ENCODE measurements at places on chromosomes 5 and 9. TPM values are rescaled to one million over a fixed set of nuclear protein-coding genes. Genes with fewer than 3 reads are reported as not detected.

Gene PTGR1
- 829 TPM for total RNA-seq

Gene NDUFA8
- 17.3 TPM for total RNA-seq

Gene CARTPT
- total RNA-seq = not detected

Gene GFPT2
- 5.4 TPM for total RNA-seq

Gene CXCL14
- 17.3 TPM for total RNA-seq

Gene ACSL6
- total RNA-seq = not detected

DNA sequence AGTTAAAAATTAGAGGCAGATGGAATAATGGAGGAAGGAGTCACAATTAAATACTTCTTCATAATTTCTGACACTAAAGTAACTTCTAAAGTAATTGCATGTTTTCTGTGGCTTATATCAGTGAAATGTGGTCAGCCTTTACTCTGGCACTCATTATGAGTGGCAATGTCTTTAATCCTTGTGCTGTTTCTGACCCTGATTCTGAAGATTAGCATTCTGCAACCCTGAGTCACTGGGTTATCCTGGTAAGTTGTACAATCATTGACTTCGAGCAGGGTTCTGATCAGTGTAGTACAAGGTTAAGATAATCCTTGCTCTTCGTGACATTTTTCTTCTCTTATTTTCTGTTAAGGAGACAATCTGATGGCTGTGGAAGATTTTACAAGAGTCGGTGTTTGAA is 379.4 kb upstream of the RORB start:
- no peaks in the 10 kb centered on the region for H3K27me3 ChIP-seq
- no peaks in the 10 kb centered on the region for H3K4me1 ChIP-seq
- no peak overlapping the region for H3K27ac ChIP-seq
- DNase-seq = no peak
- H3K36me3 ChIP-seq = no peaks in the 10 kb centered on the region

DNA sequence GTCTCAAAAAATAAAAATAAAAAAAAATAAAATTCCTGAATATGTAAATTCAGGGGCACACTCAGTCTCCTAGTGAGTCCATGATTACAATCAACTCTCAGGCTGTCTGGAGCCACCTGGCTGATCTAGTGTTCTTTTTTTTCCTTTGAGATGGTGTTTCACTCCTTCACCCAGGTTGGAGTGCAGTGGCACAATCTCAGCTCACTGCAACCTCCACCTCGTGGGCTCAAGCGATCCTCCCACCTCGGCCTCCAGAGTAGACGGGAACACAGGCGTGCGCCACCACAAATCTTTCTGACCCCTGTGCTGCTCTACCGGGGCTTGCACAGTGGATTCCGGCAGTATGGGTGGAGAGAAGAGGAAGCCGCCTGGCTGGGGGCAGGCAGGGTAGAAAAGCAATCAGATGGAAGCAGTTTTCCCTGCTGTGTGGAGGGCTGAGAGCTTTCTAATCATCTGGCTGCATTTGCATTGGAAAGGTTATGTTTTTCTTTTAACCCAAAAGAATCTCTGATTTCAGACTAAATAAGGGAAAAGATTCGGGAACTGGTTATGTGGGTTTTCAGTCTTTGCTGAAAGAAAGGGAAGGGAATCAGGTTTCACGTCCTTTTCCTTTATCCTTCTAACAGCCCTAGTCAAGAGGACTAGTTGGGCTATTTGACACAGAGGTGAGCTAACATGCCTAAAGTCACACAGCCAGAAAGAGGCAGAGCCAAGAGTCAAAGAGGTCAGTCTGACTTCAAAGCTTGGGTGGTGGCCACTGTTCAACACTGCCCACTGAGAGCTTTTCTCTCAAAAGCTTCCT is 26.3 kb upstream of the CORO2A start:
- H3K4me1 ChIP-seq = no peaks in the 10 kb centered on the region
- no peak overlapping the region for H3K4me3 ChIP-seq
- no peaks in the 10 kb centered on the region for H3K36me3 ChIP-seq
- H3K27me3 ChIP-seq = no peaks in the 10 kb centered on the region
- no peak for DNase-seq
- H3K27ac ChIP-seq = no peak overlapping the region

GRCh38 chr5:157914151-157914788 is 55.3 kb upstream of the CLINT1 start:
- H3K36me3 ChIP-seq = no peaks in the 10 kb centered on the region
- H3K4me1 ChIP-seq = no peaks in the 10 kb centered on the region
- H3K27ac ChIP-seq = peak overlapping the region; percentile 23
- H3K4me3 ChIP-seq = no peak overlapping the region

DNA sequence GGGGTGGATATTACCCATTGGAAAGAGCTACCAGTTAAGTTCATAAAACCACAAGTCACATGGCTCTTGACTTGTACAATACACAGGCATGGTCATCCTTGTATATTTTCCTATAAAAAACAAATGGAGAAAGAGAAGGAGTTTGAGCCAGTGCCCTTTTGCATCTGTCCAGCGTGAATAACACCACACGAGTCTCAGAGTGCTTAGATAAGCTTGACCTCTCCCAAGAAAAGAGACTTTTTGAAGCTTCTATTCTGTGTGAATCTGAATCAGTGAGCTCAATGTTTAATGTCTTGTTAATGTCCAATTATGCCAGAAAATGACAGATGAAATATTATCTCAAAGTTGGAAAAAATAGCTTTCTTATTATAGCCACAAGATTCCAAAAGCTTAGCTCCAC is 30.9 kb upstream of the LPAR1 start:
- no peak for DNase-seq
- no peak overlapping the region for H3K27ac ChIP-seq
- H3K27me3 ChIP-seq = no peaks in the 10 kb centered on the region
- H3K4me3 ChIP-seq = no peak overlapping the region

GRCh38 chr5:156383510-156384265 is 56.7 kb downstream of the SGCD start:
- H3K36me3 ChIP-seq = no peaks in the 10 kb centered on the region
- H3K4me1 ChIP-seq = no peaks in the 10 kb centered on the region
- no peak overlapping the region for H3K4me3 ChIP-seq

- no peak overlapping the region for H3K27ac ChIP-seq
- H3K27me3 ChIP-seq = no peaks in the 10 kb centered on the region
- H3K4me1 ChIP-seq = no peaks in the 10 kb centered on the region
- no peak overlapping the region for H3K4me3 ChIP-seq
- no peak for DNase-seq
These were observed 290.6 kb downstream of the AOPEP start for GRCh38 chr9:95017062-95017461.

DNA sequence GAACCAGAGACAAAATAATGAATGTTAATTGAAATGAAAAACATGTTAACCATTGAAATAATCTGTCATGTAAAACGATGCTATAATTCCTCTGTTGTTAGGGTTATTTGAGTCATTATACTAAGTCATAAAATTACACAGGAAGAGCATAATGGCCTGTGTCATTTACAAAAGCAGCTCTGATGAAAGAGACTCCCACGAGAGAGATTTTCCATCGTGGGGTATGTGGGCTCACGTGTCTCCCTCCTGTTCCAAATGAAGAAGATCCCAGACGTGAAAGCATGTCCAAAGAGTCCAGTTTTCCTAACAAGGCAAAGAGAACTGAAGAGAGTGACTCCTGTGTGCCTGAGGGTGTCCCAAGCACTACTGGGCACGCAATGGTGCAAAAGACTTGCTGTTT is 379.8 kb downstream of the SPOCK1 start:
- no peak for DNase-seq
- no peaks in the 10 kb centered on the region for H3K36me3 ChIP-seq
- no peaks in the 10 kb centered on the region for H3K27me3 ChIP-seq
- no peak overlapping the region for H3K27ac ChIP-seq

DNA sequence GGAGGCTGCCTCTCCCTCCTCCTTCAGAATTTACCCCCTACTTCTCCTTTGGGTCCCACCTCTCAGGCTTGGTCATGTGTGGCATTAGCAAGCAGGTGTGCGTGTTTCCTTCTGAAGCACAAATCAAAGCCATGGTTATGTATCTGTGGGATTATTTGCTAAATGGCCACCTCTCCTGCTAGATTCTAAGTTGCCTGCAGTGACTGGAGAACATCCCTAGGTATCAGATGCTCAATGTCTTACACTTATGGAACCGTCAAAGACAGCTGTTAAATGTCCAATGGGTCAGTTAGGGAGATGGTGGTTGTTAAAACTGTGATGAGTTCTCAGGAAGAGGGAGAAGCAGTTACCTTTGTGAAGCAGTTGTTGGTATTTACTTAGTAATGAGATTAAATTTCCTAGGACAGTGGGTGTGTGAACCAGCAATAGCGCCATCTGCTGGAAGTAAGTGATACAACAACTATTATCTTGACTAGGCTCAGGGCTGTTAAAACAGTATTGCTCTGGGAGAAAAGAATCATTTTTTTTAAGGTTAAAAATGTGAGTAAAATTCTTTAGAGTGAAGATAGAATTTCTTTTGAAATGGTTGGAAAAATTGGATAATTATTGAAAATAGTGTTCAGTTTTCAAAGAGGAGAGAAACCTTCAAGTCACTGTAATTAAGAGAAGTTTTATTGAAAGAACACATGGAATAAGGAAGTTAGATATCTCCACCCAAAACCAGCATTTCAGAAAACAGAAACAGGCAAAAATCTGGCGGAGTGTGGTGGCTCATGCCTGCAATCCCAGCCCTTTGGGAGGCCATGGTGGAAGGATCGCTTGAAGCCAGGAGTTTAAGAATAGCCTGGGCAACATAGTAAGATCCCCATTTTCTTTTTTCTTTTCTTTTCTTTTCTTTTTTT is 71.3 kb downstream of the TMC1 start:
- no peak overlapping the region for H3K27ac ChIP-seq
- no peak overlapping the region for H3K4me3 ChIP-seq
- DNase-seq = peak; percentile 49
- H3K27me3 ChIP-seq = no peaks in the 10 kb centered on the region
- no peaks in the 10 kb centered on the region for H3K36me3 ChIP-seq

DNA sequence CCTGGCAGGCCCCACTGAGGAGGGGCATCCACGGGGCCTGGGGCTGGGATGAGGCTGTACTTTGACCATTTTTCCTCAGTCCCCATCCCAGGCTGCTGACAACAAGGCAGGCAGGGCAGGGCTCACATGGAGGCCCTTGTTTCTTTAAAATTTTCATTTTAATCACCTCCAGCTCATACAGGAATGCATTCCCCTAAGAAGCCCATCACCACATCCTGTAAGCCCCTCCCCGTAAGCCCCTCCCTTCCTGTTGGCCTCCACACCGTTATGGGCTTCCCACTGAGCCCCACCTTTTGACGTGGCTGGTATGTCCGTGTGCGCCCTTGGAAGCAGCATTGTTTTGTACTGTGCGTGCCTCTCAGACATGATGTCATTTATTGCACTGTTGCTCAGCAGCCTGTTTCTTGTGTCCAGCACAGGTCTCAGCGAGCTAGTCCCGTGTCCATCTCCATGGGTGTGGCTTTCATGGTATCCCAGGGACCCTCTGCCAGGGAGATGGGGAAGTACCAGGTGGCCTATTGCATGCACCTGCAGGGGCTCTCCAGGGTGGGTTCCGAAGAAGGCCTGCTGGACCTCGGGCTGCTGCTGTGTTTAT is 22.4 kb downstream of the PHF2 start:
- H3K36me3 ChIP-seq = no peaks in the 10 kb centered on the region
- no peaks in the 10 kb centered on the region for H3K27me3 ChIP-seq
- H3K4me1 ChIP-seq = no peaks in the 10 kb centered on the region
- peak; percentile 50 for DNase-seq
- H3K4me3 ChIP-seq = no peak overlapping the region

GRCh38 chr5:139816566-139816965 is 21.0 kb downstream of the PSD2 start:
- no peaks in the 10 kb centered on the region for H3K36me3 ChIP-seq
- H3K4me3 ChIP-seq = no peak overlapping the region
- DNase-seq = no peak
- no peaks in the 10 kb centered on the region for H3K27me3 ChIP-seq

DNA sequence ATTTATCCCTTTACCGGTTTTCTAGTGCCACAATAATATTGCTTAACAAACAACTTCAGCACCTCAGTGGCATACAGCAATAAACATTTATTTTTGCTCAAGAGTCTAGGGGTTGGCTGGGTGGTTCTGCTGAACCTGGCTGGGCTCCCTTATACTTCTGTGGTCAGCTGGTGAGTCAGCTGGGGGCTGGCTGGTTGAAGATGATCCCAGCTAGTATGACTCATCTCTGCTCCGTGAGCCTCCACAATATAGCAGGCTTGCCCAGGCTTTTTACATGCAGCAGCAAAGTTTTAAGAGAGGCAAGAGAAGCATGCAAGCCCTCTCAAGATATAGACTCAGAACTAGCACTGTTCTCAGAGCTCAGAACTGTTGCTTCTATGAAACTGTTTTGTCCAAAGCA is 523.5 kb upstream of the CLINT1 start:
- peak; percentile 61 for DNase-seq
- no peak overlapping the region for H3K4me3 ChIP-seq
- H3K27ac ChIP-seq = no peak overlapping the region

- H3K27ac ChIP-seq = peak overlapping the region; percentile 29
- H3K36me3 ChIP-seq = no peaks in the 10 kb centered on the region
- H3K4me1 ChIP-seq = no peaks in the 10 kb centered on the region
- H3K4me3 ChIP-seq = no peak overlapping the region
These were observed 52.5 kb upstream of the NKD2 start for GRCh38 chr5:955886-956761.

DNA sequence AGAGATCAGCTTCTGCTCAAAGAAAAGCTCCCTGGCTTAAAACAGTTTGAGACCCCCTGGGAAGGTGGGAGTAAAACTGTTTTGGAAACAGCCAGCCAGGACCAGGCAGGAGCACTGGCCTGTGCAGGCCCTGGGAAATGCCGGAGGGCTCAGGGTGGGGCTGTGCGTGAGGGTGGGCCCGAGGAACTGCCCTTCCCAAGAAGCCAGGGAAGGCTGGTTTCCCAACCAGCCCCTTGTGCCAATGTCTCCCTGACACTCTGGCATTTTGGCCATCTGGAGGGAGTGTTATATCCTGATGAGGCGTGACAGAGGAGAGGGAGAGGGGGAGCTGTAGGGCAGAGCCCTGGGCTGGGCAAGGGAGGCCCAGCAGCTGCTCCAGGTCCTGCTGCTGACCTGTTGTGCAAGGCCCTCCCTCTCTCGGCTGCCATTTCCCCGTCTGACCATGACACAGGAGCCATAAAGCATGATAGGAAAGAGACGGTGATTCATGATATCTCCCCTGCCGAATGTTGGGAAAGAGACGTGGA is 16.1 kb downstream of the OLFML2A start:
- no peaks in the 10 kb centered on the region for H3K36me3 ChIP-seq
- H3K27me3 ChIP-seq = no peaks in the 10 kb centered on the region
- H3K4me3 ChIP-seq = no peak overlapping the region
- no peak for DNase-seq
- H3K4me1 ChIP-seq = peaks cover 7% of the 10 kb centered on the region

DNA sequence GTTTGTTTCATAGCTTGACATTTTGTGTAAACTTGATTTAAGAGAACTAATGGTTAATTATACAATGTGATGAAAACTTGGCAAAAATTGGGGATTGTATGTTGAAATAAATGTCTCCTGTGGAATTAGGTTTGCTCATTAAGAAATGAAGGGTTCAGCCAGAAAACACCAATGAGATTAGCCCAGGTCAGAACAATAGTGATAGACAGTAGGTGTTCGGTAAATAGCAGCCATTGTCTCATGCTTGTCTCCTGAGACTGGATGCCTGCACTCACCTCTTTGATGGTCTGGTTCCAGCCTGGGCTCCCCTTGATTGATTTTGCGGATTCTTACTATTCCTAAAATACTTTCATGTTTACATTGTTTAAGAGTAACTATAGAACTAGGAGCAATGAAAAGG is 135.5 kb downstream of the FBN2 start:
- H3K4me1 ChIP-seq = no peaks in the 10 kb centered on the region
- no peaks in the 10 kb centered on the region for H3K27me3 ChIP-seq
- H3K36me3 ChIP-seq = no peaks in the 10 kb centered on the region
- no peak for DNase-seq
- no peak overlapping the region for H3K4me3 ChIP-seq

- no peaks in the 10 kb centered on the region for H3K36me3 ChIP-seq
- no peak overlapping the region for H3K27ac ChIP-seq
- H3K27me3 ChIP-seq = no peaks in the 10 kb centered on the region
- H3K4me3 ChIP-seq = no peak overlapping the region
These were observed 589.2 kb upstream of the KLF4 start for GRCh38 chr9:108078811-108079210.
